ENCODE measurements at places on chromosomes 4 and X.

DNA sequence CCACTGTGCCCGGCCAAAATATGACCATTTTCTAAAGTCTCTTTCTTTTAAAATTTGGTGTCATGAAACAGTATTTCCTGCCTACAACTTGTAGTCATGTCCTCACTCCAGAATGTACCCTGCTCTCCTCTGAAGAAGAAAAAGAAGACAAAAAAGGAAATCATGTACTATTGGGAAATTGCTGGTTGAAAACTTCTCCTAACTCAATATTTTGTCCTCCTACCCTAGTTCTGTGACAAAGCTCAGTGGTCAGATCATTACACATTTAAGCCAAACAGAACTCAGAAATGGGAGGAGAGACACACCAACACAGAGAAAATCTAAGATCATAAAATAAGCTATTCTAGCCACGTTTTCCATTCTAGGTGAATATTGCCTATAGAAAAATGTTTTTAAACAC lies 127.7 kb downstream of the IRF2 start:
- DNase-seq: no peak

DNA sequence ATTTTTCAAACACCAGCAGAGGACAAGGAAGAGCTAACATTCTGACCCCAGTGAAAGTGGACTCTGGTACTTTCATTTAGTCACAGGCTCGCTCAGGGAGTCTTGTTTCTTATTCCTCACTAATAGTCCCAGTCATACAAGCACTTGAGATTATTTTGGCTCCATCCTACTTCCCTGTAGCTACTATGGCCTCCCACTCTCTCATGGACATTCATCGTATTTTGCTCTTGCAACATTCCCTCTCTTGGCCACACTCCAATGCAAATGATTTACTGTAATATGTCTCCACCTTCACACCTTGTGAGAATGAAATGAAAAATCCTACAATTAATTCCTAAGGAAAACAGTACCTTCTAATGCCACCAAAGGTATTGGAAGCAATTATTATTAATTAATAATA lies 21.3 kb downstream of the PLRG1 start:
- no peak for DNase-seq

DNA sequence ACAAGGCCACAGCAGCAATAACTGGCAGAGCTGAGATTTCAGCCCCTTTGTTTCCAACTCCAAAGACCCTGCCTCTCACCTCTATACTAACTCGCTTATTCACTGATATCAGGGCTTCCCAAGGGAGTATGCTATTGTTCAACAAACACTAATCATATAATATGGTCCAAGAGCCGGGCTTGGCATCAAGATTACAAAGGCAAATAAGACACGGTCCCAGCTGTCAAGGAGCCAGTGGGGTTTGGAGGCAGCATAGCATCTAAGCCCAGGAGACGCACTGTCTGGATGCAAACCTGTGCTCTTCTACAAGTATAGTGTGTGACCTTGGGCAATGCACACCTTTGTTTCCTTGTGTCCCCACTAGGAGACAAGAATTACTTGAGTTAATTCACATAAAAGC lies 28.7 kb downstream of the PAPSS1 start:
- no peak for DNase-seq

DNA sequence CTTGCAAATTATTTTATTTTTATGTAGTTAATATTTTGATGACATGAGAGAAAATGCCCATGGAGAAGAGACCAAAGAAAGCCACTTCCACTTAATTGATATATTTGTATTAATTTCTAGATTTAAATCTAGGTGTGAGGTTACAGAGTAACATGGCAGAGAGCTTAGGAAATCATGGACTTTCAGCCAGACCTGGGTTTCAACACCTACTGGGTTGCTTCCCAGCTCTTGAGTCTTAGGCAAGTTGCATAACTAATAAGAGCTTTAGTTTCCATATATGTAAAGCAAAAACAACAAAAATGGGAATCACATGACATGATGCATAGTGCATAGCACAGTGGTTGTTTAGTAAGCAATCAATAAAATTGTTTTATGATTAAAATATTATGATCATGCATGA lies 413.3 kb downstream of the CCSER1 start:
- DNase-seq: no peak

DNA sequence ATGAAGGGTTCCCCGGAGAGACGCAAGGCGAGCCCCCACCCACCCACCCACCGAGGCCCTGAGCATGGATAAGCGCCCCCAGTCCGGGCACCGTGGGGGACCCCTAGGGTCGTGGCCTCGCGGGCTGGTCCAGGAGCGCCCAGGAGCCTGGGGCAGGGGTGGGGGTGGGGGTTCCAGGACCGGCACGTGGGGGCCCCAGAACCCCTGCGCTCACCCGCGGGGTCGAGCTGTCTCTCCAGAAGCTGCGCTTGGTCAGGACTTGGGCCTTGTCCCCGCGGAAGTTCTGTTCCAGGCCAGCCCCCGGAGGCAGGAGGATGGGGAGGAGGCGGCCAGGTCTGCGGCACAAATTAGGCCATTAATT lies 11.2 kb upstream of the SHOX start:
- DNase-seq: no peak

DNA sequence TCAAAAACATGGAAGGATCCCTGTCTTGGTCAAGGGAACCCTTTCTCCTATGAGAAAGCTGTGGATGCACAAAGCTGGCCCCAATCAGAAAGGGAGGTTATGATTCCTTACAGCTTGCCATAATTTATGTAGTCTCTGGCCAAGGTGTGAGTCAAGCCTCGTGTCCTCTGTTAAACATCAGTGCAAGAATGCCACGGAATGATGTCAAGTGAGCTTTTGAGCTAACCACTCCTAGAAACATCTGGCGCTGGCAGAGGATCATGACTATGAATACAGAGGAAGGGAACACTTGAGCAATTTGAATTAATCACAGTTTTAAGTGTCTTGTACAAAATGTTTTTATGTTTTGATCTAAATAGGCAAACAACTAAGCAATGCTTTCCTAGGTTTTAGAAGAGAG lies 51.5 kb upstream of the RAP2C start:
- no peak for DNase-seq

DNA sequence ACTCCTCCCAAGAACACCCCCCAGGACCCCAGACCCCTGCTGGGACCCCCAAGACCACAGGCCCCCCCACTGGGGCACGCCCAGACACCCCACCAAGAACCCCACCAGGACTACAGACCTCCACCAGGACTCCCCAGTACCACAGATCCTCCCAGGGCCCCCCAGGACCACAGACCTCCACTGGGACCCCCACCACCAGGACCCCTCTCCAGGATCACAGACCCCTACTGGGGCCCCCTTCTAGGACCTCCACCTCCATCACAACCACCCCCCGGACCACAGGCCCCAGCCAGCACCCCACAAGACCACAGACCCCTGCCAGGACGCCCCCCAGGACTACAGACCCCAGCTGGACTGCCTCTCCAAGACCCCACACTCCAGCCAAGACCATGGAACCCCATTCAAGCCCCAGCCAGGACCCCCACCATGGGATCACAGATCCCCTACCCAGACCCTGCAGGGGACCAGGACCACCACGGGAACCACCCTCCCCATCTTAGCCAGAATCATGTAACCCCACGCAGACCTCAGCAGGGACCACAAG lies 855 bp upstream of the DHRSX start:
- no peak for DNase-seq

DNA sequence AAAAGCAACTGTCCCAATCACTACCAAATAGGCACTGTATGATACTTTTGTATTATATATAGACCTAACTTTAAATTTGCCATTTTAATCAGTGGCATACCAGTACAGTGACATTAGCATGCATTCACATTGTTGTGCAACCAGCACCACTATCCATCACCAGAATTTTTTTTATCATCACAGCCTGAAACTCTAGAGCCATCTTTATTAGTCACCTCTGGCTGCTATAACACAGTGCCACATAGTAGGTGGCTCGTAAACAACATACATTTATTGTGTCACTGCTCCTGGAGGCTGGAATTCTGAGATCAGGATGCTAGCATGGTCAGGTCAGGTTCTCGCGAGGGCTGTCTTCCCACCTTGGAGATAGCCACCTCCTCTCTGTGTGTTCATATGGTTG lies 188.4 kb upstream of the GALNT7 start:
- DNase-seq: no peak
